ENCODE measurements at places on chromosomes 7 and 10. TPM values are rescaled to one million over a fixed set of nuclear protein-coding genes. Genes with fewer than 3 reads are reported as not detected.

Gene TMEM196
- total RNA-seq = not detected

Gene PALS2
- total RNA-seq = 31.4 TPM

Gene GLI3
- 1.8 TPM for total RNA-seq

Gene OPN4
- total RNA-seq = not detected

Gene CHRM2
- 0.11 TPM for total RNA-seq

Gene NUP42
- total RNA-seq = 18.9 TPM

Gene NME8
- total RNA-seq = not detected

Gene WNT8B
- total RNA-seq = not detected

Gene ADARB2
- not detected for total RNA-seq

Gene TFPI2
- 0.79 TPM for total RNA-seq

Gene C10orf143
- total RNA-seq = 1.4 TPM

Gene RAPGEF5
- 1.1 TPM for total RNA-seq

Gene CAMK2B
- total RNA-seq = not detected

Gene GDF2
- not detected for total RNA-seq

All from placental epithelial cell (primary cell).